ENCODE measurements at places on chromosomes 5 and 9.

DNA sequence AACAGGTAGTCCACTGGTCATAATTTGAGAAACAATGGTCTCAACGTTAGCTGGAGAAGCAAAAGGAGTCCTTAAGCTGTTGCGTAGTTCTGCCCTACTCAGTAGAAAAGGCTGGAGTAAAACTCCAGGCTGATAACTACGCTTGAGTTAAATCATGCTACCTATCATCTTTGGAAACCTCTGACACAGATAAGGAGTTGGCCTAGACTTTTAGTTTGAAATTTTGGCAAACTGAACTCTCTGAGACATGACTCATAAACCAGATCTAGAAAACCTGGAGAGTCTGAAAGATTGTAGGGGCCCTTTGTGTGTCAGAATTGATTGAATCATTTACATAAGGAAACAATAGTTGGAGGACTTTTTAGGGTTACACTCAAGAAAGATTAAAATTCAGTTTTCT, 26.3 kb downstream of the NMUR2 start:
- DNase-seq, result no peak

DNA sequence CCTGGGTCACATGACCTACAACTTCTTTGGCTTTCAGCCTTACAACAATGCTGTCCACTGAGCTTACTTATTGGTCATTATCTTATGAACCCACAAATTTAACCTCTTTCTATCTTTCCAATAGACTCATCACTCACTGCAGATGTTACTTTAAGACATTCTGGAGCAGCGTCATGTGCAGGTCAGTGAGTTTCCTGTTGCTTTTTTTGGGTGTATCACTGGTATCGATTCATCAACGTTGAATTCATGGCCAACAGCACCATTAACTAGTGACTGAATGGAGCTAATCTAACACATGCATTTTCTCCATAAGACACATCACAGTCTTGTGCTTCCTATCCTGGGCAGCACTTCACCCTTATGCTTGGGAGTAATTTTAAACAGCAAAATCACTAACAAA, 672.6 kb upstream of the CDH18 start:
- no peak for DNase-seq

- DNase-seq, result no peak
Observed at GRCh38 chr5:179206366-179206765, 138.9 kb downstream of the ADAMTS2 start.

DNA sequence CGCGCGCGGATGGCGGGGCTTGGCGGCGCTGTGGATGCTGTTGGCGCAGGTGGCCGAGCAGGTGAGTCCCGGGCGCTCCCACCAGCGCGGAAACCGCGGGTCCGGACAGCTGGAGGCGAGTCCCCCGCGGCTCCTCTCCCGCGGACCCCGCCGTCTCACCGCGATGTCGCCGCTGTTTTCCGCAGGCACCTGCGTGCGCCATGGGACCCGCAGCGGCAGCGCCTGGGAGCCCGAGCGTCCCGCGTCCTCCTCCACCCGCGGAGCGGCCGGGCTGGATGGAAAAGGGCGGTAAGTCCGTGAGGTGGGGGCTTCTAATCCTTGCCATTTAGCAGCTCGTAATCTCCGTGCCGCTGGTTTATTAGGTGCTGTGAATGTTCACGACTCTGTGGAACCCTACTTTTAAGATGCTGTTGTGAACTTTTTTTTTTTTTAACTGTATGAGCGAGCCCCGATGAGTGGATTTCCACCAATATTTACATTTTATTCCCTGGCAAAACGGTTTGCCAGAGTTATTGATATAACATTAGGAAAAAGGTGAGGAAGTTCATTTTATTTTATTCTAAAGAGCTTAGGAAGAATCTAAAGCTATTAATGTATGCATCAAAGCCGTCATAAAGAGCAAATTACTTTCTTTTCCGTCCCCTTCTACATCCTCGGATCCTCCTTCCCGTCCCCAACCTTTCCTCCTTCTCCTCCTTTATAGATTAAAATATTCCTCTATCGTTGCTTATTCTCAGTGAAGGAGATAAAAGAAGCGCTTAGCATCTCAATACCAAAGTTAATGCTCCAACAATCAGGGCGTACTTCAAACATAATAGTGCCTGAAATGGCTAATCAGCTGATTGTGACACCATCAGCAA, 579 bp downstream of the ADAMTS16 start:
- no peak for DNase-seq

DNA sequence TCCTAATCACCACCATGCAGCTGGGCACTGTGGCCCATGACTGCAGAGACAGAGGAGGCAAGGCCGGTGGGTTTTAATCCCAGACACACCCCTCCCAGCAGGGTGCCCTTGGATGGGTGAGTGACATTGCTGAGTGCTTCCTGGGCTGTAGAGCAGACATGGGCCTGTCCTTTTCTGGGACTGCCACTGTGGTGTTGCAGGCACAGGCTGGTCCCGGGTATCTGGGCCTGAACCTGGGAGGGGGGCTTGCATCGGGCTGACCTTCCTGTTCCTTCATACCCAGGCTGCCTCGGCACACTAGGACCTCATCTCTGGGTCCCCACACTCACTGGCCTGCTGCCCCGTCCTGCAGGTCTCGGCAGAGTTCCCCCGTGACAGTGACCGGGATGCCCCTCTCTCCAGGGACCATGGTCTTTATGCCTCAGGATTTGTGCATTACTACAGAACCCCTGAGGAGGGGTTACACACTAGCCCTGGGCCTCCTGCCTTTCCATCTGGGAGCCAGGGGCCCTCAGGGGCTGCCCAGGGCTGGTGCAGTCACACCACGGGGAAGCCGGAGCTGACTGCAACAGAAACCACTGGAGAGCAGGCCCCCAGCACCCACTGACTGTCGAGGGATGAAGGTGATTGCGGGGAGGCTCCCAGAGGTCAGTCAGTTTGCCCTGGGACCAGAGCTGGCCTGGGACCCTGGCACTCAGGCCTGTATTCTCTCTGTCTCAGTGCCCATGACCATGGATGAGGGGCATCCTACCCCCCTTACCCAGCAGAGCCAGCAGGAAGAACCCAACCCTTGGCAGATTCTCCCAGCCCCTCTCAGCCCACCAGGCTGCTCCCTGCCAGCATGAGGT, 8.9 kb upstream of the SLC25A48 start:
- DNase-seq, result no peak

DNA sequence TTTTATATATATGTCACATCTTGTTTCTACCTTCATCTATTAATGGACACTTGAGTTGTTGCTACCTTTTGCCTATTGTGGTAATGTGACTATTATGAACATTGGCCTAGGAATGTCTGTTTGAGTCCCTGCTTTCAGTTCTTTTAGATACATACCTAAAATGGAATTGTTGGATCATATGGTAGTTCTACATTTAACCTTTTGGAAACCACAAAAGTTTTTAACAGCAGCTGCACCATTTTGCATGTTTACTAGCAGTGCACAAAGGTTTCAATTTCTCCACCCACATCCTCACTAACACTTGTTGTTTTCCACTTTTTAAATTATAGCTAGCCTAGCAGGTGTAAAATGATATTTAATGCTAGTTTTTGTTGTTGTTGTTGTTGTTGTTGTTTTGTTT, 88.4 kb downstream of the GALNT10 start:
- DNase-seq, result no peak

GRCh38 chr5:165502893-165503691, 1997.7 kb downstream of the MAT2B start:
- DNase-seq, result no peak

DNA sequence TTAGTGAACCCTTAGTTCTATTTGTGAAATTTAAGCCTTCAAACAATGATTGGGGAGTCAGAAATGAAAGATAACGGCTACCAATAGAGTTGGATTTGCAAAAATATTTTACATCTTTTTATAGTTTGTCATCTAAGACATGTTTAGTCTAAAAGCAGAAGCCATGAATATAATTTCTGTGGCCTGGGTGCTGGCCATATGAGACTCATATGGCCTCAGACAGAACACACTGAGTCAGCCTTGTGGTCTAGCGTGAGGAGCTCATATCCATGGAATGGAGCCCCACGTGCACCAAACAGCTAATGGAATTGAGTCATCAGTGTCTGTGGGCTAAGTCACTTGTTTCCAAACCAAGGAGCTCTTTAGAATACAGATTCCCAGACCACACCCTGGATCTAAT, 240.7 kb upstream of the NREP start:
- no peak for DNase-seq

DNA sequence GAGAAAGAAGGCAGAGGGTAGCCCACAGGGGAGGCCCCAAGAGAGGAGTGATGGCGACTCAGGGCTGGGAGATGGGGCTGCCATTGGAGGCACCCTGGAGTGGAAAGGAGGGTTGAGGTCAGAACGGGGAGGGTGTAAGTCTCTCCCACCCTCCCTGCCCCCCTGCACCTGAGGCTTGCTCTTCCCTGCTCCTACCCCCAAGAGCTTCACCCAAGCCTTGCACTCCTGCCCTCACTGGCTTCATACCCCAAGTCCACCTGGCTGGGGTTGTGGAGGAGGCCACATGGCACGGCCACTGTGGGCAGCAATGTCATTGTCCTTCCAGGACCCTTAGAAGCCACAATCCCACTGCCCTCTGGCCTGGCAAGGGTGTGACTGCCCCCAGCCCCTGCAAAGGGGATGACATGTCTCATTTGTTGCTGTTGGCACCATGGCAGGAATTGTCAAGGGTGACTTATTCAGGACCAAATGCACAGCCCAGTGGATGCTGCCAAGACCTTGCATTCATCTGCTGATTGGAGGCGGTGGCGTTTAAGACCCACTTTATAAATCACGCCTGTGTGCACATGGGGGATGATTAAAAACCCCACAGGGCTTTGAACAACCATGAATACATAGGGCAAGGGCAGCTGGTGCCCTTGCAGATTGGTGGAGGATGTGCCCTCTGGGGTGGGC, 47.6 kb upstream of the RNU6ATAC start:
- DNase-seq, result no peak

GRCh38 chr5:149340920-149341319, 4.4 kb upstream of the GRPEL2 start:
- DNase-seq, result no peak

DNA sequence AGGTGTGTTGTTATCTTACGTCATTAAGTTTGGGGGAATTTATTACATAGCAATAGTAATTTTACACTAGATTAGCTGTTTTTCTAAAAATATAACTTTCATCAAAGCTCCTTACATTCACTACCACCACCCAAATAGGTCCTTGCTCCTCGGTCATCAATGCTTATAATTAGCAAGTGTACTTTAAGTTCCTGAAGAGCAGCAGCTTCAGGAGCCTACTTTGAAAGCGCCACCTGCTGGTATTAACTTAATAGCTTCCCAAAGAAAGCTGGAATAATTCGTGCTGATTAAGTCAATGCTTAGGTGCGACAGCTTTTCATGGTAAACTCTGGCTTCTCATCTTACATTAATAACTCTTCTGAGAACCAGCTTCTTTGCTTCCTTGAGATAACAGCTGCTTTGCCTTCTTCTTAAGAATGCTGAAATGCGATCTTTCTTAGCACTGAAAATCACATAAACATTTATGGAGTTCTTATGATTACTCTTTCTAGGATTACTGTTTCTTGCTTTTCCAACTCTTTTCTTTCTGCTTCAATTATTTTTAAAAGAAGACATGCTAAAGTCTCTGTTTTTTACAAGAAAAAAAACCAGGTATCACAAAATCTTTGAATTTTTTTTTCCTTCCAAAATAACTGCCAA, 10.0 kb upstream of the C5 start:
- no peak for DNase-seq

GRCh38 chr5:124462751-124463150, 283.7 kb downstream of the ZNF608 start:
- DNase-seq, result no peak

DNA sequence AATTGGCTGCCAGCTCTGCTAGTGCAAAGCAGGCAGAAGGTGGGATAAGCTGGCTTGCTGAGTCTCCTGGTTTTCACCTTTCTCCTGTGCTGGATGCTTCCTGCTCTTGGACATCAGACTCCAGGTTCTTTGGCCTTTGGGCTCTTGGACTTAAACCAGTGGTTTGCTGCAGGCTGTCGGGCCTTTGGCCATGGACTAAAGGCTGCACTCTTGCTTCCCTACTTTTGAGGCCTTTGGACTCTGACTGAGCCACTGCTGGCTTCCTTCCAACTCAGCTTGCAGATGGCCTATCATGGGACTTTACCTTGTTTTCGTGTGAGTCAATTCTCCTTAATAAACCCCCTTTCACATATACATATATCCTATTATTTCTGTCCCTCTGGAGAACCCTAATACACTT, 1293.9 kb upstream of the CDH6 start:
- no peak for DNase-seq

DNA sequence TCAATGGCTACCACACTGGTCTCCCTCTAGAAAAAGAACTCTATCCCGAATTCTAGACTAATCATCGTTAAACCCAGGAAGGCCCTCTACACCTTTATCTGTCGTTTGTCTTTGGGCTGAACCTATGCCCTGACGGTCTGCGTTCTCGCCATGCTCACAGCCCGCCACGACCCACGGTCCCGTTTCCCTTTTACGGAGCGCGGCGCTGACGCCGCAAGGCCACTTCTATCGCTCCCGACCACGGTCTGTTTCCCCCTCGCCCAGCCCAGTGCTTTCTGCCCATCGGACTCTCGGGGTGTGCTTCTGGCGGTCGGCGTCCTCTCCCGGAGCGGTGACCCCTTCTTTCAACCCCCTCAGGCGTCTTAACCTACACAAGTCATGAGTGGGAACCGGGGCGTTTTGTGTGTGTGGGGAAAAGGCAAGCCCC, 974 bp downstream of the C9orf40 start:
- peak; percentile 32 for DNase-seq

Data from central memory CD8-positive, alpha-beta T cell (primary cell).